Neural cell (in vitro differentiated cells): ENCODE measurements at places on chromosomes 3 and 15. TPM values are rescaled to one million over a fixed set of nuclear protein-coding genes. Genes with fewer than 3 reads are reported as not detected.

The TRIM69 gene
- polyA plus RNA-seq, result 34.0 and 38.3 TPM in 2 replicates

The BOC gene
- polyA plus RNA-seq, result 0.53 and 3.8 TPM in 2 replicates

The CIB2 gene
- polyA plus RNA-seq, result 22.6 and 32.4 TPM in 2 replicates

The DNAH12 gene
- 1.6 and 1.8 TPM in 2 replicates for polyA plus RNA-seq

The PLCB2 gene
- polyA plus RNA-seq, result 7.4 and 9.2 TPM in 2 replicates
